ENCODE measurements at places on chromosomes 4 and X. TPM values are rescaled to one million over a fixed set of nuclear protein-coding genes. Genes with fewer than 3 reads are reported as not detected.
A peak's percentile ranks its signal among the peaks of the same experiment; 100 is the strongest.

Gene WDR44
- 10.0 TPM for total RNA-seq

Gene OTC
- 0.31 TPM for total RNA-seq

DNA sequence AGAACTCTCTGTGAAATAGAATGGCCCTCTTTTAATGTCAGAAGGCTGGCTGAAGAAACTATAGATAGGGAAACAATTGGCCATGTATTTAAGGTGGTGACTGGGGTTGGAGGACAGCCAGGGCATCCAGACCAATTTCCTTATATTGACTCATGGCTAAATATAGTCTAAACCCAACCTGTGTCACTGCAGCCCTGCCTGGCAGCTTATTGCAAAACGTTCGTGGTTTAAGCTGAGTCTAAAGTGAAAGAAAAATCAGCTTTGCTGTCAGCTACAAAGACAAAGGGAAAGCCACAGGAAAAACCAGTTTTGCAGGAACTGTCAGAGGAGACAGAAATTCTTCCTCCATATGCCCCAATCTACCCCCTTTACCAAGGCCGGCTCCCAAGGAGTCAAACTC lies 902.8 kb upstream of the NDST4 start:
- no peaks in the 10 kb centered on the region for H3K27me3 ChIP-seq
- no peak overlapping the region for H3K27ac ChIP-seq
- no peaks in the 10 kb centered on the region for H3K4me1 ChIP-seq
- H3K4me3 ChIP-seq, result no peak overlapping the region
- no peak for DNase-seq

Gene PARM1
- 6.4 TPM for total RNA-seq

- no peaks in the 10 kb centered on the region for H3K4me1 ChIP-seq
- H3K27me3 ChIP-seq, result no peaks in the 10 kb centered on the region
These were observed 3.7 kb downstream of the TAF7L start for GRCh38 chrX:101287402-101287801.

DNA sequence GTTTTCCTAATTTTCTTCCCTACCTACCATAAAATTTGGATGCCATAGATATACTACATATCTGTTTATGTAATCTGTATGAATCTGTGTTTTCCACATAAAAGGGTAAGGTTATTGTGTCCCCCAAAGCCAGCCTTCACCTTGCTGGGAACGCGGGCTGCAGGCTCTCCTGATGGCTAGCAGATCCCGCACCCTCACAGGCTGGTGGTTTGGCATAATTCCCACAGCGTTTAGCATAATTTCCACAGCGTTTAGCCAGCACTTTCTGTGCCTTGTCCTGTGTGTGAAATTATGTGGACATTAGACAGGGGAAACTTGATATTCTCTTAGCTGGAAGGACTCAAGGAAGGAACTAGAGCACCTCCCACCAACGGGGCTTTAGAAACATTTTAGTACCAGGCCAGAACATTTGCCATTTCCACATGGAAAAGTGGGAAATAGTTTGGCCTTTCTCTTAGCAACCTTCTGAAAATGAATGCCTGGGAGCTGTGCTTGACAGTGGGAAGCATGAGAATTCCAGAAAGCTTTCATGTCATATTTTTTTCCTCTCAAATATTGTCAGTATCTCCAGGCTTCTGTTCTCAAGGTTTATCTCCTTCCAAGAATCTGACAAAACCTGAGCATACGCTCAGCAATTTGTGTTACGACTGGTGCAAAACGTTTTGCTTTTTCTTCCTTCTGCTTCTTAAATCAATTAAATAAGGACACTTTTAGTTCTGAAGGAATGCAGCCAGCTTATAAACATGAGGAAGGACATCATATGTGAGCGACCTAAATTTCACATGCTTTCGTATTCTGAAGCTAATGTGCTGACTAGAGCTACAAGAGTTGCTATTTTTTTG lies 67.9 kb downstream of the STK32B start:
- no peak for DNase-seq
- H3K4me1 ChIP-seq, result no peaks in the 10 kb centered on the region
- no peak overlapping the region for H3K27ac ChIP-seq

- peaks cover 13% of the 10 kb centered on the region for H3K4me1 ChIP-seq
- H3K4me3 ChIP-seq, result no peak overlapping the region
- DNase-seq, result no peak
- no peaks in the 10 kb centered on the region for H3K27me3 ChIP-seq
These were observed 87.1 kb downstream of the TBC1D19 start for GRCh38 chr4:26670903-26671537.

DNA sequence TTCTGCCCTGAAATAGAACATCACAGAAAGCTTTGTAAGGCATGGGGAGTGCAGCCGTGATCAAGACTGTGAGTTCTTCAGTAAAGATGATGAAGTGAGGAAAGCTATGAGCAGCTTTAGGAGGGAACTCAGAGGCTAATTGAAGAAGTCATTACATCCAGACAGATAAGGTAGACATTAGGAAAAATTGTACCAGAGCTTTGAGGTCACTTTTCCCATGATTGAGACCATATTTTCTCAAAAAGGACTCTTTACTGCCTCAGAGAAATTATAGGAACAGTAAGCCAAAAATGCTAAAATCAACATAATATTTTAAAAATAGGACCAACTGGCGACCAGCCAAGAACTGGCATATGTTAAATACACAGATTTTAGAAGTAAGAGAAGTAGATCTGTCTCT lies 11.2 kb downstream of the CHST7 start:
- no peak overlapping the region for H3K4me3 ChIP-seq
- H3K4me1 ChIP-seq, result peaks cover 1% of the 10 kb centered on the region
- no peak for DNase-seq
- no peaks in the 10 kb centered on the region for H3K27me3 ChIP-seq

GRCh38 chr4:153553155-153553818 lies 87.1 kb downstream of the TMEM131L start:
- no peak overlapping the region for H3K4me3 ChIP-seq
- no peak overlapping the region for H3K27ac ChIP-seq
- DNase-seq, result no peak

DNA sequence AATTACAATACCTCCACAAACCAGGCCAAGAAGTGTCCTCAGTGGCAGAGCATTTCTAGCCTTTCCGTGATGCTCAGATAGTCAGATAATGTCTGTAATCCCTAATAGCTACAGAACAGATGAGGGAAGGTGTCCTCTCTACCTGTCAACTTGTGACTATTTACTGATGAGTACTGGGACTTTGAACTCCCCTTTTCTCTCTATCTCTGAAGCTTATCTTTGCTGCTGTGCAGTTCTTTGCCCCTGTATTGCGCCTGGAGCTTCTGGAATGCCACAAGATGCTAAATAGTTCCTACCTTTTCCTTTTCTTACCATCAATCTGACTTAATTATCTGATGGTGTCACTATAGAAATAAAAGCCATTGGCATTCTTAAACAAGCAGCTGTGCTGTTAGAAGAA lies 30.5 kb downstream of the FGF2 start:
- H3K27me3 ChIP-seq, result no peaks in the 10 kb centered on the region
- H3K36me3 ChIP-seq, result no peaks in the 10 kb centered on the region
- peaks cover 11% of the 10 kb centered on the region for H3K4me1 ChIP-seq
- no peak overlapping the region for H3K4me3 ChIP-seq

- H3K27me3 ChIP-seq, result peaks cover 74% of the 10 kb centered on the region
- DNase-seq, result no peak
- no peaks in the 10 kb centered on the region for H3K36me3 ChIP-seq
These were observed 76.1 kb downstream of the FBXO8 start for GRCh38 chr4:174207367-174207766.

- peak overlapping the region; percentile 63 for H3K27ac ChIP-seq
- no peak overlapping the region for H3K4me3 ChIP-seq
- peaks cover 10% of the 10 kb centered on the region for H3K4me1 ChIP-seq
- DNase-seq, result no peak
- no peaks in the 10 kb centered on the region for H3K27me3 ChIP-seq
These were observed 16.3 kb upstream of the FAT1 start for GRCh38 chr4:186739802-186740434.

GRCh38 chr4:140252141-140252741 lies 98.3 kb upstream of the MAML3 start:
- peak overlapping the region; percentile 95 for H3K27ac ChIP-seq
- no peak for DNase-seq
- peaks cover 51% of the 10 kb centered on the region for H3K4me1 ChIP-seq
- no peaks in the 10 kb centered on the region for H3K27me3 ChIP-seq
- peak overlapping the region; percentile 68 for H3K4me3 ChIP-seq

- DNase-seq, result no peak
- no peaks in the 10 kb centered on the region for H3K27me3 ChIP-seq
- H3K4me3 ChIP-seq, result no peak overlapping the region
- H3K4me1 ChIP-seq, result peaks cover 11% of the 10 kb centered on the region
These were observed 239.6 kb upstream of the FSTL5 start for GRCh38 chr4:162403419-162403818.

DNA sequence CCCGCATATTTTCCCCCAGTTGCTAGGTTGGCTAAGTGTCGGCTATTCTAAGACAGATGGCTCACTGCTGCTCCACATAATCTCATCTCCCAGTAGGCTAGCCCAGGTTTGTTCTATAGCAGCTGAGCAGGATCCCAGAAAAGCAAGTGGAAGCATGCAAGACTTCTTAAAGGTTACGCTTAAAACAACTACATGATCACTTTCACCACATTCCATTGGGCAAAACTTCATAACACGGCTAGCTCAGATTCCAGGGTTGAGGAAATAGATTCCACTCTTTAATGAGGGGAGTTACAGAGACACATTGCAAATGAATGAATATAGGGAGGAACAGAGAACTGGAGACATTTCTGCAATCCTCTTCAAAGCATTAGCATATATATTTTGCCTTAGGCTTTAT lies 12.9 kb upstream of the RAB33B start:
- H3K36me3 ChIP-seq, result peaks cover 64% of the 10 kb centered on the region
- no peak overlapping the region for H3K4me3 ChIP-seq
- no peak for DNase-seq
- no peak overlapping the region for H3K27ac ChIP-seq
- H3K27me3 ChIP-seq, result no peaks in the 10 kb centered on the region

Gene KIT
- 20.9 TPM for total RNA-seq
